Coronary artery (tissue), 2 donors: ENCODE measurements at places on chromosomes 5 and 9.
A peak's percentile ranks its signal among the peaks of the same experiment; 100 is the strongest.

GRCh38 chr9:127497656-127498290 lies 46.5 kb downstream of the LRSAM1 start:
- DNase-seq = no peak

- no peak for DNase-seq
These were observed 265.0 kb upstream of the ZNF608 start for GRCh38 chr5:125011419-125011818.

DNA sequence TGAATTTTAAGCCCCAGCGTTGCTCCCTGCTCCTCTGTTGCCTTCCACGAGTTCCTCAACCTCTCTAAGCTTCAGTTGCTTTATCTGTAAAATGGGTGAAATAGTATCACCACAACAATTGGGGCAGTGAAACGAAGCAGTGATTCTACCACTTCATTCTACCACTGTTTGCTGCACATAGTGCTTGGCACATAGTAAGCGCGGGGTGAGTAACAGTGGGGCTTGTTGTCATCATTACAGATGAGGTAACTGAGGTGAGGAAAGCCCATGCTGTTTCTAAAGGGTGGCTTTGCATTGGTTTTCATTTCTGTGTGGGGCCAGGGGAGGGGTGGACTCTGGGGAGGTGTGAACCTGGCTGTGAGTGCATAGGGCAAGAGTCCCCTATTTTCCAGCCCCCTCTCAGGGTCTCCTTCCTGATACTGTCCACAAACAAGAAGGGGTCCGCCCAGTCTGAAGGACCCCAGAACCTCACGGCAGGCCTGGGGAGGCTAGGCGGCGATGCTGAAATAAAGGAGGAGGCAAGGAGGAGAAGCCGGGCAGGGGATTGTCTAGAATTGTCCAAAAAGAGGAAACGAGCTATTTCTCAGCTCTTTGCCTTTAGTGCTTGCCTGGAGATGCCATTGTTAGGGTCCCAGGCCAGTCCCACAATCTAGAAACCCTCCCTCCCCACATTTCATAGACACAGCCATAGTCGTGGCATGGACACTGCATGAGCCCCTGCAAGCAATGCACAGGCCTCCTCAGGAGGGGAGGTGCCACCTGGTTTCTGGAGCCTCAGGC lies 65.6 kb downstream of the IL6ST start:
- DNase-seq = peak; percentile 33

GRCh38 chr5:79236362-79236969 lies 535 bp downstream of the JMY start:
- no peak for DNase-seq

- DNase-seq = no peak
These were observed 194.3 kb upstream of the MSX2 start for GRCh38 chr5:174529925-174530681.

DNA sequence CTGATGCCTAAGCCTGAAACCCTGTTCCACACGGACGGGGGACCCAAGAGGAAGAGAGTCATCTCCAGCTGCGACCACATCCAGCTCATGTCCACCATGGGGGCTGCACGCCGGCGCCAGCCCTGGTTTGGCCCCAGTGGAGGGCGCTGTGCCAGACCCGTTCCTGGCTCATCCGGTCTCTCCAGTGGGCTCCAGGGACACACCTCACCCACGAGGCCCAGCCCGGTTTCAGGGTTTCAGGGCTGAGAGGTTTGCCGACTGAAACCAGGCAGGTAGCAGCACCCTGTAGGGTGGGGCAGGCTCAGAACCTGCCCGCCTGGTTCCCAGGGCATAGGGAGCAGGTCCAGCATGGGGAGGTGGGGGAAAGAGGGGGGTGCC lies 71.4 kb upstream of the STXBP1 start:
- DNase-seq = no peak

- no peak for DNase-seq
These were observed 2.3 kb downstream of the CCDC69 start for GRCh38 chr5:151221574-151221973.

DNA sequence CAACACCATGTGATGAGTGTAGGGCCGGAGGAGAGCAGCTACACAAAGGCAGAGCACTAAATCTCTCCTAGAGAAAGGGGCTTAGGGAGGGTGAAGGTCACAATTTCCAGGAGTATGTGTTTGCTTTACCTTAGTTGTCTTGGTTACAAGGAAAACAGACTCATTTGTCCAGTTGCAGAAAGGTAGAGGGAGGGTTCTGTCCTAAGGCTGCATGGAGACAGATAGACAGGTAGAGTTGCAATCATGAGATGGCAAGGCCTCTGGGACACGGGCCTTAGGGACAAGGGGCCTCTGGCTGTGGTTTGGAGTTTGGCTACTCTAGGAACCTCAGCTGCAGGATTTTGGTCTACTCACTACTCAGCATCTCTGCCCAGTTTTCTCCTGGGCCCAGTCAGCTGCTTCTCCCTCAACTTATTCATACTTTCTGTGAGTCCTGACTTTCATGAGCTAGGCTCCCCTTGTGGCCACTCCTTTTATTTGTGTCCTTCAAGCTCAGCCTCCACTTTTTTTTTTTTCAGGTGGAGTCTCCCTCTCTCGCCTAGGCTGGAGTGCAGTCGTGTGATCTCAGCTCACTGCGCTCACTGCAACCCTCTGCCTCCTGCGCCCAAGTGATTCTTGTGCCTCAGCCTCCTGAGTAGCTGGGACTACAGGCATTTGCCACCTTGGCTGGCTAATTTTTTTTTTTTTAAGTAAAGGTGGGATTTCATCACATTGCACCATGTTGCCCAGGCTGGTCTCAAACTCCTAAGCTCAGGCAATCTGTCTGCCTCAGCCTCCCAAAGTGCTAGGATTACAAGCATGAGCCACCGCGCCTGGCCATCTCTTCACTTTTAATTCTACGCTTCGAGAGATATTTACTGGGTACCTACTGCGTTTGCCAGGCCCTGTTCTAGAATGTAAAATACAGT lies 76.6 kb downstream of the PTPDC1 start:
- DNase-seq = no peak

- no peak for DNase-seq
These were observed 11.7 kb downstream of the MED7 start for GRCh38 chr5:157130925-157131324.

- DNase-seq = peak; percentile 43
These were observed 125.9 kb downstream of the PHF2 start for GRCh38 chr9:93702261-93702660.

GRCh38 chr5:177336112-177336511 lies 15.4 kb downstream of the LMAN2 start:
- DNase-seq = no peak

- no peak for DNase-seq
These were observed 58.3 kb upstream of the PLPP6 start for GRCh38 chr9:4603830-4604229.

DNA sequence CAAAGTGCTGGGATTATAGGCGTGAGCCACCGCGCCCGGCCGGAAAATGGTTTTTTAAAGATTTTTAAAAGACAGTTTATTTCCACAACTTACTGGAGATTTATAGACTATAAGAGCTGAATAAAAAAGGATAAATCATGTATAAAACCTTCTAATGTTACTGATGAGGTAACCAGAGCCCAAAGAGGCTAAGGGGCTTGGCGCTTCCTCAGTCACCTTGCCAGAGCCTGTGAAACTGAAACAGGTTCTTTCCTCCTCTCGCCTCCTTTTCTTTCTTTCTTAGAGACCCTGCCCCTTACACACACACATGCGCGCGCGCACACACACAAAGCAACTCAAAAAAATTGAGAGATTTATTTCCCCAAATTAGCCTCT lies 69.8 kb downstream of the HSD17B3 start:
- DNase-seq = no peak

DNA sequence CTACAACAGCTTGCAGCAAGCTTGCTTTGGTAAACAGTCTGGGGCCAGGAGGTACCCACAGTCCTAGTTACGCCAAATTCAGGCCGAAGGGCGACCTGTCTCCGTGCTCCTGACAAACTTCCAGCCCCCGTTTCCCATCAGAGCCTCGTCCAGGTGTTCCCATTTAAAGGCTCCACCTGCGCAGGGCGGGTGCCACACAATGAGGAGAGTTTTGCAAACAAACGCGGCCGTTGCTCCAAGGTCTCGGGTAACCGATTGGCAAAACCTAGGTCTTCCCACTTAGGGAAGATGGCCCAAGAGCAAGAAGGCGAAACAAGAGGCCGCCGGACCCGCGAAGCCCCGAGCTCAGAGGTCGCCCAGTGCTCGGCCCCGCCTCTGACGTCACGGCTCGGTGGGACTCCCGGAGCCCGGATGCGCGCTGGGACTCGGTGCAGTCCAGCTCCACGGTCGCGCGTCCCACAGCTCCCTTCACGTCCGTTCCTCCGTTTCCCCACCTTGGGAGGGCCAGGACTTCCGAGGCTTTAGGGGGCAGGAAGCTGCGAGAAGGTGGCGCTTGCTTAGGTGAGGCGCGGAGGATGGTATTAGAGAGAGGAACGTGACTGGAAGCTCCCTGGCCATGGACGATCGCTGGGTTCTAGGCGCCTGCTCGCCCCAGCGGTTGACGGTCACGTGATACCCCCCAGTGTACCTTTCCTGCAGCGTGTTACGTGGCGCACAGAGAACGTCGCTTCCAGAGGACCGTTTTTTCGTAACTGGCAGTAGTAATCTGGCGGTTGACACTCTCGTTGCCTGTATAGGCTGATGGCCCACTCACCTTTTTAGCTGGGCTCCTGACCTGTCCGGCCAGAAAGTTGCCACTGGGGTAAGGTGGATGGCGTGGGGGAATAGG lies 41.8 kb upstream of the KDM4C start:
- no peak for DNase-seq

DNA sequence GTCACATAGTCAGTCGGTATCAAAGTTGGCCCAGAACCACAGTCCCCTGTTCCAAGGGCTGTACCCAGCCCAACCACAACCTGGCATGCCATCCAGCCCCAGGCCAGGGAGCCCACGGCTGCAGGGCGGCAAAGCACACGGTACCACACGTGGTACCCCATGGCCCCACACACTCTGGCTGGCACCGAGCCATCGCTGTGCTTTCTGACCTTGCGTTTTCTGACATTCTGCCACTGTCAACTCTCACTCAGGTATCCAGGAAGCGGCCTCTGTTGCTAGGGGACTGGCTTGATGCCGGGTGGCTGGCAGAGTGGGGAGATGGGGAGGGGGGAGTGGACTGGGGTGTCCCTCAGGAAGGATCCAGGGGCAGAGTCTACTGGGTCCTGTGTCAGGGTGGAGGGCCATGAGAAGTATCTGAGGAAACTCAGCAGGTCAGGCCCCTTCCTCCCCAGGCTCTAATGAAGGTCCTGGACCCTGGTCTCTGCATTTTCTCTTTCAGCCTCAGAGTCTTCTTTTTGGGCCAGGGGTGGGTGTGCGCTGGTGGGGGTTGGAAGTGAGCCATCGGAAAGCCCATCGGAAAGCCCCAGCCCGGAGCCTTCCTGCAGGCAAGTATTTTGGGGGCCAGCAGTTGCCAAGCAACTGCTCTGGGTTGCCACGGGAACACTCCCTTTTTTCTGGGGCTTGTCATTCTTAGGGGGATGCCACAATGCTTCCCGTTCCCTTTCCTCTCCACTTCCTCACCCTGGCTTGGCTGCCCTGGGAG lies 21.0 kb upstream of the RALGDS start:
- DNase-seq = no peak

DNA sequence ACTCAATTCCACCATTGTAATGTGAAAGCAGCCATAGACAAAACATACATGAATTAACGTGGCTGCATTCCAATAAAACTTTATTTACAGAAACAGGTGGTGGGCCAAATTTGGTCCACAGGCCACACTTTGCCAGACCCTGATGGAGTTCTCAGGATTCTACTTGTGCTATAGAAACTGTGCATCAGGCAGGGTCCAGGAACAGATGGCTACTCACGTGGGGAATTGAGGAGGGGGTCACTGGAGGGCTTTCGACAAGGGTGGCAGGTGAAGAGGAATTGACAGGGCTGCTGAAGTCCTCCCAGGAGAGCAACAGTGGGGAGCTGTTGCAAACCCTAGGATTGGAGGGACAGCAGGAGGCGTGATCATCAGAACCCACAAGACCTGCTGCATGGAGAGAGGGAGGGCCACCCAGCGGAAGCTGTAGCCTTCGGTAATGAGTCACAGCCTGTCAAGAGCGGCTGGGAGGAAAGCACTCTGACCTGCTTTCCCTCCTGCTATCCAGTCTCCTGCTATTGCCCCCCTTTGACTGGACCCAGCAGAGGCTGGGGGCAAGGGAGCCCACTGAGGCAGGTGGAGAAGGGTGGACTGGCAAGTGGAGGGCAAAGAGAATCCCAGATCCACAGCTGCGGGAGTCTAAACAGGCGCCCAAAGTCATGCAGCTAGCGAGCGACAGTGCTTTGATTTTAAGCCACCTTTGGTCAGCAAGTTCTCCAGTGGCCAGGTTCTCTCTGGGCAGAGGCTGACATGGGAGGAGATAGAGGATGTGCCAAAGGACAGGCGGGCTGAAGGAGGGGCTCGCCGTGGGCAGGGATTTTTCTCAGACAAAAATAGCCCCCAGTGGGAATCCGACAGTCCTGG lies 138.3 kb upstream of the SMIM23 start:
- DNase-seq = peak; percentile 53

DNA sequence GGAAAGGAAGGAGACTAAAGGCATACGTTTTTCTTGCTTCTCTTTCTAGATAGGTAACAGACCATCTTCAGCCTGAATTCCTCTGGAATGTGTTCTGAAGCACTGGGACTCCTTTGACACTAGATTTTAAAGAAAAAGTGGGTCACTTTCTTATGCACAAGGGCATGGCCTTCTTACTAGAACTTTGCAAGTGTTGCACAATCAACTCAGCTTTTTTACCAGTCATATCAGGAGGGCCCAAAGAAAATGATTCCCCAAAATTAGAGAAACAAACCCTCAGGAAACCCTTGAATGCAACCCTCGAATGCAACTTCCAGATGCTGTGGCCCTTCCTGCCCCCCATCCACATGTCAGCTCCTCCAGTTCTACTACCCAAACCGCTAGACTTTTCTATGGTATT lies 93.9 kb downstream of the YTHDC2 start:
- DNase-seq = no peak

DNA sequence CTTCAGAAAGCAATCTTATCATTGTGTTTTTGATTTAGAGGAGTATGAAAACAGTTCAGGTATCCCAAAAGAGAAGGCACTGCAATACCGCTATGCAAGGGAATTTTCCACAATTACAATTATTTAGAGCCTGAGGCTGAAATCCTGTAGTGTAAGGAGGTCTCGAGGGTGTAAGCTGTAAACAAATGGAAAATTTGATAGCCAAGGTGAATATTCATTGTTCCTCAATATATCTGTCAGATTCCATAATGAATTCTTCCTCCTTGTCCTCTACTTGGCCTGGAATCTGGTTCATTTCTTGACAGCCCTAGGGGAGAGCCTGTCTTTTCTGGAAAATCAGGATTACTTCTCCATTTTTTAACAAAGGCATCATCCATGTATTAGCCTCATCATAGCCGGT lies 63.1 kb upstream of the SMARCA2 start:
- DNase-seq = no peak

- no peak for DNase-seq
These were observed 222.4 kb downstream of the TSSK1B start for GRCh38 chr5:113212244-113212920.

DNA sequence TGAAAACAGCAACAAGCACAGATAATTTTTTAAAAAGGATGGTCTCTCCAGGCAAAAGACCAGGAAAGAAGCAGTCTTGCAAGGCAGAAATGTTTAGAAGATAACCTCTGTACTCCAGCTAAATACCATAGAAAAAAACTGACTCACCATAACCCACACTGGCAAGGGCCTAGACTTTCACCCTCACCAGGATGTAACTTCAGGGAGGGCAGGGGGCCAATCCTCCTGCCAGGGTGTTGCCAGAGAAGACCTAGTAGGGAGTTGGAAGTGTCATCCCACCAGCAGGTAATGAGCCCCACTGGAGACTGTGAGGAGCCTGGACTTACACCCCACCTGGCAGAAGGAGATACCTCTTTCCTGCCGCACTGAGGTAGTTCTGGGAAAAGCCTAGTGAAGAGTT lies 97.6 kb downstream of the PRELID2 start:
- no peak for DNase-seq
